ENCODE measurements at places on chromosomes 3 and 15.

DNA sequence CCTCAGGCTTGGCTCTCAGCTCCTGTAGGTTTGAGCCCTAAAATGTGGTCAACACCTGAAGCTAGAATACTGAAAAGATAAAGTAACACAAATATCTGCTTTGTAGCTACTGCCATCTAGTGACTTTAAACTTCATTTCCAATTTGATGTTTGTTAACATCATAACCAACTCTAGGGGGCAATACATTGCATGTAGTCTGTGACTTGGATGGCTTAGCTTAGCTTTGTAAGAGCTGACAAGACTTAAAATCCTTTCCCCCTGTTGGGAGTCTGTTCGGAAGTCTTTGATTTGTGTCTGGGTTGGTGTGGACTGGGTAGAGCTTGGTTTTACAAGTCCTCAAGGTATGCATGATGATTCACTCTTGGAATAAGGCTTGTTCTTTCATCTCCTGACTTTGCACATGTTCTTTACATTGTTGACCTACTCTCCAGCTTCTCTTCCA is 51.7 kb downstream of the SCN11A start:
- no peak for DNase-seq

GRCh38 chr15:46420990-46421389 is 786.2 kb downstream of the SQOR start:
- no peak for DNase-seq

GRCh38 chr3:15683253-15683652 is 81.7 kb downstream of the BTD start:
- no peak for DNase-seq

DNA sequence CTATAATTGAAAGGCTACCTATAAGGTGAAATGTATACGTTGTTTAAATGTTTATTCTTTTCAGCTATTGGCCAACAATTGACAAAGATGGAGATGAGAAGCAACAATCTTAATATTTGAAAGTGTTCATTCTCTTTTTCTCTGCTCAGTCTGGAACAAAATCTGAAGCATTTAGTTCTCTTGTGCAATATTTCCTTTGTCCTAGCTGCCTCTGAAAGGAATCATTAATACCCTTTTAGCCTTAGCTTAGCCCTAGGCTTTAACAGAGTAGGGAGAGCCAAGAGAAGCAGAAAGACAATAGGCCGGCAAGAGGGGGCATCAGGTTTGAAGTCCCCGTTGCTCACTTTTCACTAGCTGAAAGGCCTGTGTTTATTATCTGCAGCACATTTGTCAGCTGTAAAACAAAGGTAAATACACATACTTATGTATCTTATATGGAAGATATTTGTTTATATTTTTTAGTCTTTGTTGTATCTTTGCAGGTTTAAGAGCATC is 422.5 kb upstream of the SEMA6D start:
- no peak for DNase-seq

DNA sequence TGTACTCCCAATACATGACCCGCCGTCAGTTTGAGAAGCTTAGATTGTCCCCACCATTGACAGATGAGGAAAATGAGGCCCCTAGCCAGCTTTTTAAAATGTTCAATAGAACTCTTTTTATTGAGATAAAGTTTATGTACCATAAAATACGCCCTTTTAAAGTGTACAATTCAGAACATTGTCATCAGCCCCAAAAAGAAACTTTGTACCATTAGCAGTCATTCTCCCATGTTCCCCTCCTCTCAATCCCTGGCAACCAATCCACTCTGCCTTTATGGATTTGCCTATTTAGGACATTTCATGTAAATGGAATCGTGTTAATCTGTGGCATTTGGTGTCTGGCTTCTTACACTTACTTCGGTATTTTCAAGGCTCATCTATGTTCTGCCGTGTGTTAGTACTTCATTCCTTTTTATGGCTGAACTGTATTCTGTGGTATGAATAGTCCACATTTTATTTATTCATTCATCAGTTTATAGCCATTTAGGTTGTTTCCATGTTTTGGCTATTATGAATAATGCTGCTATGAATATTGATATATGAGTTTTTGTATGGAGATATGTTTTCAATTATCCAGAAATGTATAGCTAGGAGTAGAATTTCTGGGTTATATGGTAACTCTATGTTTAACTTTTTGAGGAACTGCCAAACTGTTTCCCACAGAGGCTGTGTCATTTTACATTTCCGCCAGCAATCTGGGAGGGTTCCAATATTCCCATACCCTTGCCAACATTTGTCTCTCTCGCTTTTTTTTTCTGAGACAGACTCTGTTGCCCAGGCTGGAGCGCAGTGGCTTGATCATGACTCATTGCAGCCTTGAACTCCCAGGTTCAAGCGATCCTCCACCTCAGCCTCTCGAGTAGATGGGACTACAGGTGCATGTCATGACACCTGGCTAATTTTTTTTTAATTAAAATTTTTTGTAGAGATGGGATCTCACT is 15.3 kb upstream of the PTPN23 start:
- no peak for DNase-seq

GRCh38 chr15:46442901-46443590 is 808.2 kb downstream of the SQOR start:
- no peak for DNase-seq
